ENCODE measurements at places on chromosomes 3 and 15.
A peak's percentile ranks its signal among the peaks of the same experiment; 100 is the strongest.

- DNase-seq, result no peak
Measured at GRCh38 chr15:29008846-29009245, 123.1 kb downstream of the APBA2 start.

- DNase-seq, result no peak
Measured at GRCh38 chr3:68207327-68207726, 552.9 kb upstream of the SUCLG2 start.

DNA sequence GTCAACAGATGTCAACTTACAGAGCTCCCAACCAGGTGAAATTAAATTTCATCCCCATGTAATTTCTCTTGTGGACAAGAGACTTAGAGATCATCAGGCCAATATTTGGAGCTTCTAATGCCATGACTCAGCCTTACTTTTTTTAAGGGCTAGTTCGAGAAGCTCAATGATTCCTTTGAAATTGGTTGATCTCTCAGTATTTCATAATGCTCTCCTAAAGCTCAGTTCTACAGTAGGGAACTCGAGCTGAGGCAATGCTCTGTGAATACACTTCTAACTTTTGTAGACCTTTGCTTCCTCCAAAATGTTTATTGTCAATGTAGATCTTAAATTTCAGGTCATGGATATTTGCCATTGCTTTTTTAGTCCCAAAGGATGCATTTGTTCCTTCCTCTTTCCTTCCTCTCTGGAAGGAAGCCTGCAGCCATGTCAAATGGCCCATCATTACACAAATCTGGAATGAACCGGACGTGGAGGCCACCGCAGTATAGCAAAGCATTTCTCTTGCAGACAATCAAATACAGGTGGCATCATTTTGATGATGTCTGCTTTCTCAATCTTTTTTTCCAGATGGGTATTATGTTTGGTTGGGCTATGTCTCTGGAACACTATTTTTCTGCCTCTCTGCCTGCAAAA lies 28.3 kb downstream of the STARD5 start:
- DNase-seq, result no peak

DNA sequence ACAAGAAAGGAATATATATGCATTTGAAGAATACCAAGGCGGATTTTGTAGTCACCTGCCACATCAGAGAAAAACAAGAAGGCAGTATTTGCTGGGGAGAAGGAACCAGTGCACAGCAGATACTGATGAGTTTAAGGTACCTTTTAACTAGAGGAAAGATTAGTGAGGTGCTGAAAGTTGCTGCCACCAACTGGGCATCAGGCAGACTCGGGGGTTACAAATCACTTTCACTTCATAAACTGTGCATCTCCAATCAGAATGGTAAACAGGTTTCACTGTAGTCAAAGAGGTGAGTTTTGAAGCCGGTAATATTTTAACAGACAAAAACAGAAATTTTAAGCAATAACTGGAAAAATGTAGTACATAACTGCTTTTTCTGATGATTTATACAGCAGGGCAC lies 4.1 kb downstream of the FBN1 start:
- no peak for DNase-seq

DNA sequence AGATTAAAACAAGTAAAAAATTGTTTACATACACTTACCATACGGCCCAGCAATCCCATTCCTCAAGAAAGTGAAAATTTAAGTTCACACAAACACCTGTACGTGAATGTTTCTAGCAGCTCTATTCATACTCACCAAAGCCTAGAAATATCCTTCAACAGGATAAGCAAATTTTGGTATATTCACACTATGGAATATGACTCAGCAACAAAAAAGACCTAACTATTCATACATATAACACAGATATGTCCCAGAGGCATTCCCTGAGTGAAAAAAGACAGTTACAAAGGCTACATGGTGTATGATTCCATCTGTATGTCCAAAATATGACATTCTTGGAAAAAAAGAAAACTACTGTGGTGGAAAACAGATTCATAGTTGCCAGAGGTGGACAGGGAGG lies 40.1 kb upstream of the THUMPD3 start:
- DNase-seq, result no peak

GRCh38 chr15:75028991-75029377 lies 5.6 kb downstream of the PPCDC start:
- DNase-seq, result no peak

- DNase-seq, result no peak
Measured at GRCh38 chr15:89307046-89307587, 27.5 kb downstream of the POLG start.

DNA sequence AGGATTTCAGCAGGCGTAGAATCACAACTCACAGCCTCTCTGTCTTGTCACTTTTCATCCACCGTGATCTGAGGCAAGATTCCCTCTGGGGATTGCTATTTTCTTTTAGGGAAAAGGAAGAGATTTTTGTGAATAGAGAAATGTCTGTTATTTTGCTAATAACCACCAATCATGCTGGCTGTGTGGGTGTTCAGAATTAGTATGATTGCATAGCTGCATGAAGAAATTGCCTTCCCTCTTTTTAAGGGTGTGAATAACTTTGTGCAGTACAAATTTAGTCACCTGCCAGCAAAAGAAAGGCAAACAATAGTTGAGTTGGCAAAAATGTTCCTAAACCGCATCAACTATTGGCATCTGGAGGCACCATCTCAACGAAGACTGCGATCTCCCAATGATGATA lies 60.8 kb downstream of the KAT2B start:
- DNase-seq, result no peak

DNA sequence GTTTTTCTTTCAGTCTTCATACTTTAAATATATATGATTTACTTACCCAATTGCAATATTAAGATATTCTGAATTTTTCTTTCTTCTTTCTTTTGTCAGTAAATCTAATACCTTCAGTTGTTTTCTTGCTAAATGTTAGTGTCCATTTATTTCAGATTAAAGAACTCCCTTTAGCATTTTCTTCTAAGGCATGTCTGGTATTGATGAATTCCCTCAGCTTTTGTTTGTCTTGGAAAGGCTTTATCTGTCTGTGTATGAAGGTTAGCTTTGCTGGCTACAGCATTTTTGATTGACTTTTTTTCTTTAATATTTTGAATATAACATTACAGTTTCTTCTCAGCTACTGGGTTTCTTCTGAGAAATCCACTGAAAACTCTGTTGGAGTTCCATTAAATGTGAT lies 64.0 kb upstream of the PLSCR4 start:
- no peak for DNase-seq

GRCh38 chr3:9715764-9716437 lies 12.3 kb downstream of the CPNE9 start:
- DNase-seq, result no peak

GRCh38 chr3:58588030-58588614 lies 10.9 kb upstream of the FAM107A start:
- peak; percentile 68 for DNase-seq

GRCh38 chr3:134330883-134331810 lies 43.1 kb downstream of the AMOTL2 start:
- DNase-seq, result peak; percentile 35

DNA sequence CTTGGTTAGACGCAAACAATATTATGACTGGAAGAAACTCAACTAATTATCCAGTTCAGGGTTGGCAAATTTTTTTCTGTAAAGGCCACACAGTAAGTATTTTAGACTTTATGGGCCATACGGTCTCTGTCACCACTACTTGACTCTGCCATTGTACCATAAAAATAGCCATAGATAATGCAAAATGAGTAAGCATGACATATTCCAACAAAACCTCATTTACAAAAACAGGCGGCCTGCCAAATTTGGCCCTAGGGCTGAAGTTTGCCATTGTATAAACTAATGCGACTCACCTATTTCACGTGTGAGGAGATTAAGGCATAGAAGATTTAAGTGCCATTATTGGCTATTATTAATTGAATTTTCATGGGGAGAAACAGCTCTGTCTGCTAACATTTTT lies 116.8 kb upstream of the CNTN6 start:
- DNase-seq, result no peak

- DNase-seq, result no peak
Measured at GRCh38 chr15:90194655-90195054, 6.5 kb upstream of the SEMA4B start.

DNA sequence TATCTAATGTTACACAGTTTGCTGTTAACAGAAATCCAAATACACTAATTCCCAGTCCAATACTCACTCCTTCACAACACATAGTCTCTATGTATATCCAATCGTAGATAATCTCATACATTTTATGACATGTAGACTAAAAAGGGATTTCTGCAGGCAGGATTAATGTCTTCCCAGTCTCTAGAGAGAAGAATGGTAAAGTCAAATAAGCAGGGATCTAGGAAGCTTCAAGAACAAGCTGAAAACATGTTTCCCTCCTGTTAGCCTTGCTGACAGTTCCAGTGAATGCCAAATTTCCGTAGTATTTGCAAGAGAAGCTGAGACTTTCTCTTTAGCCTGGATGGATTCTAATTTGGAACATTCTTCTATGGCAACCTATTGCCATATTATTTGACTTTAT lies 500.1 kb downstream of the IGSF11 start:
- no peak for DNase-seq

GRCh38 chr3:168070919-168071318 lies 24.8 kb downstream of the GOLIM4 start:
- no peak for DNase-seq

- DNase-seq, result no peak
Measured at GRCh38 chr15:90883526-90883975, 753 bp upstream of the FES start.

GRCh38 chr15:81813215-81813614 lies 232.6 kb downstream of the MEX3B start:
- peak; percentile 26 for DNase-seq

DNA sequence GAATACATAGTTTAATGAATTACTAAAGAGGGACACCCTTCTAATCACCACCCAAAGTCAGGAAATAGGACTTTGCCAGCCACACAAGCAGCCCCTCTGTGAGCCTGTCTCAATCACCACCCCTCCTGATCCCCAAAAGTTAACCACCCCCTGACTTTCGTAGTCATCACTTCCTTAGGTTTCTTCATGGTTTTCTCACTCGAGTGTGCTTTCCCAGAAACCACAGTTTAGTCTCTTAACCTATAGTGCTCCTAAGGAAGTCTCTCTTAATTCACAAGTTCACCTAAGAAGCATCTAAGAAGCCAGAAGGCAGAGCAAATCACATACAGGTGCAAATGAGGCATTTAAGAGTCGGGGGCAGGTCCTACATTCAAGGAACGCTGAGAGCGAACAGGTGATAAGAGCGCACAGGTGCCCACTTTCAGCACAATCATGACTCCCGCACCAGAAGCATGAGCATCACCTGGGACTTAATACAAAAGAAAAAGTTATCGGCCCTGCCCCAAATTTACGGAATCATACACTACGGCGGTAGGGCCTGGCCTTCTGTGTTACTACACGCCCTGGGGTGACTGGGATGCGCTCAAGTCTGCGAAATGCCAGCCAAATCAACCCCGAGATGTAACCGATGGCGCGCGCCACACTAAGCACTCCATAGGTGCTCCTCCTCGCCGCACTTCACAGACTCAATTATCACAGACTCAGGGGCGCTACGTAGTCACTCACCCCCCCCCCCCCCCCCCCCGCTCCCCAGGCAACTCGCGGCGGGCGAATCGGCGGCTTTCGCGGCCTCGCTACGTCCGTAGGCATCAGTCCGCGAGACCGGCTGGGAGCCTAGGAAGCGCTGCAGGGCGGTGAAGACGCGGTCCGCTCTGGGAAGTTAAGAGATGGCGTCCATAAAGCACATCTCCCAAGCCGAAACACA lies 815 bp downstream of the ULK4 start:
- peak; percentile 55 for DNase-seq

GRCh38 chr3:139732729-139733128 lies 55.0 kb upstream of the NMNAT3 start:
- no peak for DNase-seq

GRCh38 chr3:178915365-178915764 lies 156.2 kb downstream of the ZMAT3 start:
- no peak for DNase-seq

GRCh38 chr15:40163657-40164416 lies 3.0 kb downstream of the BUB1B start:
- DNase-seq, result no peak

DNA sequence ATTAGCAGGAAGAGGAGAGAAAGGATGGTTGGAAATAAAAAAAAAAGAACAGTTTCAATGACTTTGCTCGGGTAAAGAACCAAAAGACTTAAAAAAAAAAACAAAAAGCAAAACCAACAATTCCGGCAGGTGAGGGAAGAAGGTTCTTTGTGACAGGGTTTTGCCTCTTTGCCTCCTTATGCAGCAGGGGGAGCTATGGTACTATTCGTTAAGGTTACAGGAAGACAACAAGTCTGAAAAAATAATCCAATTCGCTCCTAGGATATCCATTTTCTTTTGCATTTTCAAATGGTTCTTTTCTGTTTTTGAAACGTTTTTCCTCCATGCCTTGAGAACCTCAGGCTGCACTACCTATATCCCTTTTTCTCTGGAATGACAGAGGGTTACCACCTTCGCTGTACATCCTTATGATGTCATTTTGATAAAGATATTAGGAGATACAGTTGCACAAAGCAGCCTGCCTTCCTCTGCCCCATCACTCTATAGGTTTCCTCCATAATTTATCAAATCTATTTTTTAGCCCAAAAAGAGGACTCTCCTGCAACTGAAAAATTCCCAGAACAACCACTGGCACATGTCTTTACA lies 55.0 kb downstream of the CFAP20DC start:
- DNase-seq, result peak; percentile 30
